Renal pelvis (tissue), 12 donors: ENCODE measurements at places on chromosomes 1 and 21. TPM values are rescaled to one million over a fixed set of nuclear protein-coding genes. Genes with fewer than 3 reads are reported as not detected.

Gene LCE1F
- not detected for polyA plus RNA-seq

Gene RPE65
- 0.09 TPM for polyA plus RNA-seq

Gene ADAMTSL4
- polyA plus RNA-seq = 13.5 TPM

Gene TMPRSS15
- polyA plus RNA-seq = 0.21 TPM

Gene IL10
- polyA plus RNA-seq = 0.65 TPM
